ENCODE measurements at places on chromosomes 2 and 18.

DNA sequence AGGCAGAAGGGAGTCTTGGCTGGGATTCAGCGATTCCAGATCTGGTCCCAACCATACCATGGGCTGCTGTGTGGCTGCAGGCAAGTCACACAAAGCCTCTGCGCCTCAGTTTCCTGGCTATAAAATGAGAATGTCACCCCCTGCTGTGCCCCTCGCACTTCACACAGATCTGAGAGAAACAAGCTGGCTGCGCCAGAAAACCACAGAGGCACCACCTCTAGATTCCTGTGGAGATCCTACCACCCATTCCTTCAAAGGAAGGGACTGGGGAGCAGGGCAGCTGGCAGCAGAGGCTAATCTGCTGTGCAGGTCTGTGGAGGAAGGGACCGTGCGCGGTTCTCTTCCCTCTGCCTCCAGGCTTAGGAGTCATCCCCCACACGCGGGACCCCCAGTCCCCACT lies 19.8 kb downstream of the NEURL3 start:
- DNase-seq, result no peak

- DNase-seq, result no peak
These were observed 113.5 kb downstream of the MEIS1 start for GRCh38 chr2:66548422-66548821.

GRCh38 chr2:99495115-99495860 lies 5.5 kb upstream of the REV1 start:
- DNase-seq, result peak; percentile 34

DNA sequence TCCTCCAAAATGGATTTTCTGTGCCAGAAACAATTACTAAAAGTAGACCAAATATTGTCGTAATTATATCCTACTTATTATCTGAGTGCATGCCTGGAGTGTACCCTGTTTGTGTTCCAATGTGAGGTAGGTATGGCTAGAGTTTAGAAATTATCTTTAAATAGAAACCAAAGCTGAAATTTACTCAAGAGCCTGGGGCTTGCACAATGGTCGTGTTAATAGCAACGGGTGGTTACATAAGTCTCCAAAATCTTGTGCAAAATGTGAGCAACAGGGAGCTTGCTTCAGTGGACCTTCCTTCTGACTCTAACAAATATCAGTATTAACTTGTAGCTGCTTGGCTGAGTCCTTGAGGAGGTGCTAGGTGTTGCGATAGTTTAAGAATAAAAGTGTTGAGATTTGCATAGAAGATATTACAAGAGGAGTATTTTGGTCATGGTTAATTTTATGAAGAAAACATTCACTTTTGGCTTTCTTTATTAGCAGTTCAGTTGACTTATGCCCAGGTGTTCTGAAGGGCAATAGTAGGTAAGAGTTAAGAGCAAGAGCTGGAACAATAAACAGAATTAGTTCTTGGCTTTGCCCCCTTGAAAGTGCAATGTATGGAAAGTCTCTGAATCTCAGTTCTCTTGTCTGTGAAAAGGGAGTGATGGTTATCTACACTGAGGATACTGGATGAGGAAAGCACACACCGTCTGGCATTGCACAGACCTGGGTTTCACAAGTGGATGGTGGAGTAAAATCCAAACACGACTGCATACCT lies 4.6 kb downstream of the CXCR4 start:
- no peak for DNase-seq

GRCh38 chr2:126494593-126494992 lies 161.4 kb upstream of the GYPC start:
- DNase-seq, result no peak

GRCh38 chr2:10554961-10555809 lies 107.1 kb upstream of the ODC1 start:
- no peak for DNase-seq

- no peak for DNase-seq
These were observed 88.6 kb downstream of the FAM168B start for GRCh38 chr2:131004446-131005209.

- DNase-seq, result peak; percentile 77
These were observed 22.7 kb downstream of the GPR55 start for GRCh38 chr2:230902180-230902899.

- DNase-seq, result no peak
These were observed 49.7 kb upstream of the NFE2L2 start for GRCh38 chr2:177314194-177314593.

DNA sequence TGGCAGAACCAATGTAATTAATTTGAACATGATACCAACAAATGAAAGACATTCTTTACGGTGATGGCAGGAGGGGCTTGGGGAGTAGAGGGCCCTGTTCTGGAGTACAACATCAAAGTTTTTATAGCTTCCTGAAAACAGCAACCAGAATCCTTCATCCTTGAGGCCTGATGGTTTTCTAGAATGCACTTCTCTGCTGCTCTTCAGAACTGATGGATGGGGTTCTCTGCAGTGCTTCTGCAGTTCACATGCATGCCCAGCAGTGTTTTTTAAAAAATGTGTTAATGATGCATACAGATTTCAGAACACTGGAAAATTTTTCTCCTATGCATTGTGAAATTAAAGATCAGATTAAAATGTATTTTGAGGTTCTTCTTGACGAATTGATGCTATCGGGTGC lies 2.5 kb downstream of the LTBP1 start:
- DNase-seq, result no peak

DNA sequence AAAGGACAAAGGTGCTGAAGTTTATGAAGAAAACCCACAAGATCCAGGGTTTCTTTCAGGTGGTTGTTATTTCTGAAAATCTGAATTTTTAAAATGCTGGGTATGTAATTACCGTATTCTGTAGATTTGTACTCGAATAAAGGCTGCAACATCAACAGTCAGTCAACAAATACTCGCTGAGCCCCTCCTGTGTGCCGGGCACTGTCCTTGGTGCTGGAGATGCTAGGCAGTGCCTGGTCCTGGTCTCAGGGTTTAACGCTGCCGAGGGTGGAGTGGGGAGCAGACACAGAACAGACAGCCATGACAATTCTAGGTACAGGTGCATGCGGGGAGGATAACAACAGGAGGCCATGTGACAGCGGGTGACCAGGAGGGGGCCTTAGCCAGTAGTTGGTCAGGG lies 27.2 kb upstream of the PDIA6 start:
- DNase-seq, result no peak

DNA sequence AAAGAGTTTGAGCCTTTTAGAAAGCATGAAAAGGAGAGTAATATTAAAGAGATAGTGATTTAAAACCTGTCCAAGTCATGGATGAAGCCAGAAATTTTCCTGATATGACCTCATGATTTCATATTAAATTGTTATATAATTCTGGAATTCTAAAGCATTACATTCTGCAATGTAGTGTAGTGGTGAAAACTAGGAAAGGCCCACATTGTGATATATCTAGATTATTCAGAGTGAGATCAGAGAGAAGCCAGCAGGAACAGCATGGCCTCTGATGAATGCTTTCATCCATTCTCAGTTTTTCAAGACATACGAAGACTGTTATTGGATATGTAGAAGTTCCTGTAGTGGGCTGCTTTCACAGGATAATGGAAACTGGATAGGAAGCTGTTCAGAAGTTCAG lies 98.8 kb downstream of the LCLAT1 start:
- no peak for DNase-seq

GRCh38 chr2:238009563-238009962 lies 42.7 kb downstream of the UBE2F start:
- DNase-seq, result peak; percentile 72

- DNase-seq, result no peak
These were observed 151.8 kb upstream of the STK17B start for GRCh38 chr2:196322973-196323810.

DNA sequence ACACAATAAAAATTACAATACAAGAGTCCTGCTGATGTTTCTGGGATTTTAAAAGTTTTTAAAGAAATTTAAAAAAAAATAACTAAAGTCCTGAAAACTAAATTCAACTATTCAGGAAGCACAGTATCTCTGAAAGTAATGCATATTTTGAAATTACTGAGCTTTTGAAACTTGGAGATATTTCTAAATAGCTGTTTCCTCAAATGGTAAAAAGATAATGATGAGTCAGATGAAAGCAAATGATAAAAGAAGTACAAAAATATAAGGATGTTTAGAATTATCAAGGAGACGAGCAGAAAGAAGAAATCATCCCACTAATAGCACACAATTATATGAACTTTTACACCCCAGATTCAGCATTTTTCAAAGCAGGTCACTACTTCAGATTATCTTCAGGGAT lies 90.2 kb upstream of the SLC25A52 start:
- no peak for DNase-seq

GRCh38 chr2:215680605-215681598 lies 245.0 kb upstream of the FN1 start:
- DNase-seq, result peak; percentile 49

- DNase-seq, result no peak
These were observed 136.8 kb downstream of the ALPK2 start for GRCh38 chr18:58491773-58492752.

GRCh38 chr2:201909348-201909747 lies 103.0 kb downstream of the CDK15 start:
- DNase-seq, result no peak

GRCh38 chr2:109702250-109702985 lies 88.3 kb downstream of the SOWAHC start:
- no peak for DNase-seq

DNA sequence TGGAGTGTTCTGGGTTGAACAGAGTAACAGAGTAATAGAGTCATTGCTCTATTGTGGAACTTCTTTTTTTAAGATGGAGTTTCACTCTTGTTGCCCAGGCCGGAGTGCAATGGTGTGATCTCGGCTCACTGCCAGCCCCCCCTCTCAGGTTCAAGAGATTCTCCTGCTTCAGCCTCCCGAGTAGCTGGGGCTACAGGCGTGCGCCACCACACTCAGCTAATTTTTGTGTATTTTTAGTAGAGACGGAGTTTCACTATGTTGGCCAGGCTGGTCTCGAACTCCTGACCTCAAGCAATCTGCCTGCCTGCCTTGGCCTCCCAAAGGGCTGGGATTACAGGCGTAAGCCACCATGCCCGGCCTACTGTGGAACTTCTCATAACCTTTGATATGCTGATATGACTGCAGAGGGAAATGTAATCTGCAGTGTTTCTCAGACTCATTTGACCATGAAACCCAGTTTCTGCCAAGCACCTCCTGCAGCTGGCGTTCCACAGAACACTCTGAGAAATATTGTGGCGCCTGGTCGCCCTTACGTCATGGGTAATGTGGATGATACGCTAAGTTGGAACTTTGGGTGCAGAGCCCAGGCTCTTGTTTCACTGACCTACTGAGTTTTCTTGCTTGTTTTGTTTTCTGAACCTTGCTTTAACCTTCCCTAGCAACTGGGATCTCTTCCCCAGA lies 213.8 kb downstream of the BCL2 start:
- DNase-seq, result no peak

GRCh38 chr18:63138436-63139340 lies 180.9 kb downstream of the BCL2 start:
- DNase-seq, result peak; percentile 58

GRCh38 chr18:58966005-58966677 lies 101.5 kb downstream of the ZNF532 start:
- DNase-seq, result no peak

- no peak for DNase-seq
These were observed 40.3 kb downstream of the ARMC9 start for GRCh38 chr2:231238689-231239088.

DNA sequence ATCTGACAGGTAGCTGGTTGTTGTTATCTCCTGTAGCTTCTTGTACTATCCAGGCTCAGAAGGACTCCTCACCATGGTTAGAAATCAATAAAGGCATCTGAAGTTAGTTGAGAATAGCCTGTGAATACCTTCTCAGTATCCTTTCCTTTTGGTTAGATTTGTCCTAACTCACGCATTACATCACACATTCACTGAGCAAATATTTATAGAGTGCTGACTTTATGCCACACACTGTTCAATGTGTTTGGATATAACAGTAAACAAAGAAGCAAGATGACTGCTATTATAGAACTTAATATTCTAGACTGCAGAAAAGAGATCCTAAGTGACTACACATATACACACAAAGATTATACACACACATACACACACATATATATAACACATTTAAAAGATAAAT lies 889.9 kb upstream of the CHAC2 start:
- peak; percentile 81 for DNase-seq

DNA sequence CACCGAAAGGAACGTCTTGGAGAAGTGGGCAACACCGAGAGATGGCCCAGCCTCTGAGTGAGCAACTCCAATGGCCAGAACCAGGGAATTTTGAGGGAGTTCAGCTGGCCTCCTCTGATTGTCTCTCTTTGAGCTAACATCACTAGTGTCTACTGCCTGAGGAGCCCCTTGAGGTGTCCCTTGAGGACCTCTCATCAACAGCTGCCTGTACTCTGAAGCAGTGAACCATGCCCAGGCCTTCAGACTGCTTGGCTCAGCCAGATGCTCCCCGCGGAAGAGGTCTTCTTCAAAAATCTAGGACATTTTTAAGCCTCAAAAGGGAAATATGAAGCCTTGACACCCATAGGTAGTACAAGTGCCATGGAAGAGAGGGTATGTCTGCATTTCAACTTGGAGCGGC lies 430.4 kb downstream of the TXNL1 start:
- DNase-seq, result peak; percentile 13

GRCh38 chr2:230874456-230874855 lies 9.7 kb downstream of the ITM2C start:
- DNase-seq, result no peak

- DNase-seq, result peak; percentile 63
These were observed 17.4 kb downstream of the CDH7 start for GRCh38 chr18:65768120-65768778.

- DNase-seq, result no peak
These were observed 46.5 kb downstream of the PTGR3 start for GRCh38 chr18:75162467-75162866.

- no peak for DNase-seq
These were observed 73.2 kb downstream of the HS1BP3 start for GRCh38 chr2:20577495-20578235.

- no peak for DNase-seq
These were observed 731.3 kb upstream of the RAB6C start for GRCh38 chr2:129248198-129248597.

- DNase-seq, result no peak
These were observed 149.3 kb downstream of the CABLES1 start for GRCh38 chr18:23284629-23285028.

- no peak for DNase-seq
These were observed 55.2 kb upstream of the SEMA4C start for GRCh38 chr2:96924775-96925747.

DNA sequence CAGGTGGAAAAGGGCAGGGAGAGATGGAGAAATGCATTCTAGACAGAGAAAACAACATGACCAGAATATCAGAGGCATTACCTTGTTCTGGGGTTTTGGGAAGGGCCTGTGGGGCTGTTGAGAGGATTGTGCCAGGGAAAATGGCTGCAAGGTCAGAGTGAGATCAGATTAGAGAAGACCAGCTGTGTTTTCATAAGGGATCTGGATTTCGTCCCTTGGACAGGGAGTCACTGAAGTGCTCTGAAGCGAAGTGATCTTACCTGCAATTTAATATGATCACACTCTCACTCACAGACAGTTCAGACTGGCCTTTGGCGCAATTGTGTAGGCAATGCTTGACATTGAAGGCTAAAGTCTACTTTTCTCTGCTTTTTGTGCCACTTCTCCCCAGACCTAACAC lies 20.3 kb upstream of the REG3G start:
- DNase-seq, result no peak

GRCh38 chr2:64487256-64488049 lies 33.5 kb downstream of the LGALSL start:
- DNase-seq, result peak; percentile 68

GRCh38 chr2:55160422-55160821 lies 71.7 kb downstream of the CLHC1 start:
- no peak for DNase-seq
